ENCODE measurements at places on chromosomes 4 and X.

DNA sequence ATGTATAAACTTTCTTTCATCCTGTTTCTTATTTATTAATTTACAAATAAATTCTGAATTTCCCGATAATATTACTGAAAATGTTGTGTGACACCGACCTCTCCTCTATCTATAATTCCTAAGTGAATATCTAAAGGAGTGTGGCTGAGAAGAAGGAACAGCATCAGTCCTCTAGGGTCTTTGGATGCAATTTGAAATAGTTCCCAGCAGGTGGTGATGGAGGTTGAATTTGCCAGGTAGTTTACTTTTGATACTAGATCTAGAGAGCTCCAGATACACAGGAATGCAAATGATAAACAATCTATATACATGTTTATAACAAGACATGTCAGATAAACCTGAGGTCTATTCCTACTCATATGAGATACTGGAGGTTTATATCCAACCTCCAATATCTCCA is 305.4 kb downstream of the PCDH18 start:
- peak; percentile 20 for DNase-seq

DNA sequence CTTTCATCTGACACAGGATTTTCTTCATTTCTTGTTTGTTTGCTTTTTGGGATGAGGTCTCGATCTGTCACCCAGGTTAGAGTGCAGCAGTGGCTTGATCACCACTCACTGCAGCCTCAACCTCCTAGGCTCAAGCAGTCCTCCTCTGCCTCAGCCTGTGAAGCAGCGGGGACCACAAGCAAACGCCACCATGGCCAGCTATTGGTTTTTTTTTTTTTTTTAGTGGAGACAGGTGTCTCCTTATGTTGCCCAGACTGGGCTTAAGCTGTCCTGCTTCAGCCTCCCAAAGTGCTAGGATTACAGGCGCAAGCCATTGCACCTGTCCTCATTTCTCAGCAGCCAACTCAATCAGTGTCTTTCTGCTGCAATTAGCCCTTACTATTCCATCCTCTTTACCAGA is 10.3 kb downstream of the SPRY1 start:
- no peak for DNase-seq

DNA sequence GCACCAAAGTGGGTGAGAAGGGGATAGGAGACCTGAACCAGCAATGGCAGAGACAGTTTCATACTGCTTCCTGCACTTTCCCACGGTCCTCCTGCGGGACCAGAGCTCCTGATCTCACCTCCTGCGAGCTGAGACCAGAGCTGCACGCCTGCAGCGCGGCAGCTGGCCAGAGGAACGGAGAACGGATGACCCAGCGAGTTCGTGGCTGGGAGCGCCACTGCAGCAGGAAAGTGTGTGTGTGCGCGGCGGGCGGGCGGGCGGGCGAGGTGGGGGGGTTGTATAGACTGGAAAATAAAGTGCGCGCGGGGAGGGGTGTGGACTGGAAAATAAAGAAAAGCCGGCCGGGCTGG is 16.5 kb downstream of the MCF2 start:
- DNase-seq: peak; percentile 5

GRCh38 chr4:53529025-53529424 is 62.3 kb downstream of the LNX1 start:
- DNase-seq: no peak

GRCh38 chr4:10074767-10075105 is 41.9 kb downstream of the WDR1 start:
- peak; percentile 80 for DNase-seq

- DNase-seq: no peak
Observed at GRCh38 chr4:10963958-10964703, 279.6 kb upstream of the CLNK start.

- DNase-seq: no peak
Observed at GRCh38 chr4:102047616-102048015, 257.1 kb downstream of the BANK1 start.

- no peak for DNase-seq
Observed at GRCh38 chr4:40953283-40954087, 203.7 kb downstream of the NSUN7 start.

DNA sequence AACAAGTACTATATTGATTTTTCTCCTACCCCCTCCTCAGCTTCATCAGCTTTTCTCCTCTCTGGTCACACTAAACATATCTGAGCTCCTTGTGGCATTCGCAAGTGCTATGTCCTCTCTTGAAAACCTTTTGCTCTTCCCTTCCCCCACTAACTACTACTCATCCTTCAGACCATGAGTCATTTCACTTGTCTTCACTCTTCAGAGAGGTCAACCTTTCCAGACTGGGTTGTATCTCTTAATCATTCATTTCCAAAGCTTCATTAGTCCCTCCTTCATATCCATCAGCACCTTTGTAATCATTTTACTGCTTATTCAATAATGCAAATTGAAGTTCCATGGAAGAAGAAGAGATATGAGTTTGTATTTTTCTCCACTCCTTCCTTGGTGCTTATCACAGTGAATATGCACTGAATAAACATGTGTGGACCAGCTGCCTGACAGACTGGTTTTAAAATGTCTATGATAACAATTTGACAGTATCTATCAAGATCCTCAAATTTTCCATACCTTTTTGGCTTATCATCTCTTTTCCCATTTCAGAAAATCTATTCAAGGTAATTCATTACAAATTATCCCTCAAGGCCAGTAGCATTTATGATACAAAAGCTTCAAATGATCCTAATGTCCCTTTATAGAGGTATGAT is 28.4 kb downstream of the DDX60L start:
- peak; percentile 93 for DNase-seq

DNA sequence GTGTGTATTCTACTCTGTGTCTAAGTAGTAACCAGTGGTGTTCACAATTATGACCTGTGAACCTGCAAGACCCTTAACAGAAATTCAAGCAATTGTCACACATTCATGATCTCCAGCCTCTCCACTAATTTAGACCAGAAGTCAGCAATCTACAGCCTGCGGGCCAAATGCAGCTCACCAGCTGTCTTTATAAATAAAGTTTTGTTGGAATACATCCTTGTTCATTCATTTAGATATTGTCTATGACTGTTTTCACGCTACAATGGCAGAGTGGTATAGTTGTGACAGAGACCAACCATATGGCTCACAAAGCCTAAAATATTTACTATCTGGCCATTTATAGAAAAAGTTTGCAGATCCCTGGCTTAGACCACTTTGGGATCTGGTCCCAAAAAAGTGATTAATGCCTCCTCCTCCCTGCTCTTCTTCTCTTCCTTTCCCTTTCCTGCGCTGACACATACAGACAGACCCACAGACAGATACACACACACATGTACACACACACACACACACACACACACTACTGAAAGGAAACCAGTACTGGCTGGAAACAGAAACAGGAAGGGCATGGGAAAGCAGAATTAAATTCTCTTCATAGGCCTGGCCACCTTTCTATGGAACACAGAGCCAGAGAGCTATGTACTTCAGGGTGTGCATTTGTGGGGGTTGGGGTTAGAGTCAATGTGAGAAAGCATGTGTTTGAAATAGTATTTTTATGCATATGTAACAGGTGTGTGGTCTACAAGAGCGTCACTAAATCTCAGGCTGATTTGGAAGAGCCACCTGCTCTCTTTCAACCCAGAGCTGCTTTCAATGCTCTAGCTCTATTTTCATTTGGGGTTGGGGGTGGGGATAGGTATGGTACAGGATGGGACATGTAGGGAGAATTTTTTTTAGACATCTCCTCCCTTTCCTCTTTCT is 49.7 kb upstream of the TMEM164 start:
- no peak for DNase-seq

GRCh38 chrX:135535077-135535940 is 14.8 kb downstream of the INTS6L start:
- no peak for DNase-seq

- DNase-seq: no peak
Observed at GRCh38 chr4:146032234-146032860, 93.7 kb upstream of the ZNF827 start.

DNA sequence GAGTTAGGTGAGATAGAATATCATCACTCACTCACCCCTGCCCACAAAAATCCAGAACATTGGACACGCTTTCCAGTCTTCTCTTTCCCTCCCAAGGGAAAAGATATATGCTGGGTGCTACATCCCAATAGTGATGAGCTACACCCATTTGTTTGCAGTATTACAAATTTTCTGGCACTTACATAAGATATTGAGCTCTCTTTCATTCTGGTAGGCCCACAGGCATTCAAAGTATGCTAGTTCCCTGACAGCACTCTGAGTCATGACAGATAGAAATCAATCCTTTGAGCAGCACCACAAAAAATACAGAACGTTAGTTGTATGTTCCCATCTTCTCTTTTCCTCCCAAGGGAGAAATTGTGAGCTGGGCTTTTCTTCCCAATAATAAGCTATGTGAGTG is 477.6 kb upstream of the GRID2 start:
- DNase-seq: peak; percentile 31

GRCh38 chr4:108168671-108169523 is at the start of gene LEF1:
Gene LEF1 (minus strand): TSS chr4:108168932. CDS start chr4:108167767, 1,165 bp downstream.
- peak; percentile 45 for DNase-seq

DNA sequence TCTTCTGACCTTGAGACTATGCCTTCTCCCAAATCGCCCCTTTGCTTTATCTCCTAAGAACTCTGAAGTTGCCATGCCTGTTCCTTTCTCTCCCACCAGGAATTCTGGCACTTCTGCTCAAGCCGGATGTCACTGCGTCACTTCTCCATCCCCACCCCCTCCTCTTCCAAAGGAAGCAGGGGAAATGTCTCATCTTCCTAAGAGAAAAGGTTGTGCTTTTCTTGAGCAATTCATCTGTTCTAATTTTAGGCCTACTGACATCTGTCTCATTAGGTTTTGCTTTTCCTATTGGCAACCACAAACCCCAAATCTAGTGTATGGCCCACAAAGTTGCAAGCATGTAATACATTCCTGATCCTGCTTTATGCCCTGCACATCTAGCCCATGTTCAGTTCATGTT is 163.1 kb upstream of the PLAC1 start:
- DNase-seq: peak; percentile 31

DNA sequence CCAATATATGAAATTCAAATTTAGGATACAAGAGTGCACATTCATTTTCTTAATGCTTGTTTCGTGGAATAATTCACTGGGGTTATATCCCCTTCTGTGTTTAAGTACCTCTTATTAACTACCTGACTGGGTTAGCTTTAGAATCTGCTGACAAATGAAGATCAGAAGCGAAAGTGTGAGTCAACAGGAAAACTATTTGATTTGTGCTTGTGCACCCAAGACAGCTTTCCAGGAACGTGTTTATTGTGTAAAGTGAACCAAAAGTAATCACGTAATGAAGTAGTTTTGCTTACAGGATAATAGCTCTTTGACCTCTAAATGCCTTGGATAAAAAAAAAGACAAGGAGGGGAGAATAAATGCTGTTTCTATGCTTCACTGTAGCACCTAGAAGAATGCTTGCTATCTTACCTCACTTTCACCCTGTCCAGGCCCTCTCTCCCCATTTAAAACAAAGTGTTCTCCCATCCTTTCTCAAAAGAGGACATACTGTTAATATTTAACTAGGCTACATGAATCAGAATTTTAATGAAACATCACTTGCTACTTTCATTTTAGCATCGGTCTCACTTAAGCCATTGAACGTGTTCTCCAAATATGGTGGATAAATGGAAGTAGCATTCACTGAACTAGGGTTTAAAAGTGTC is 141.9 kb downstream of the THOC2 start:
- peak; percentile 68 for DNase-seq

GRCh38 chr4:25184056-25184455 is 23.8 kb upstream of the SEPSECS start:
- no peak for DNase-seq

GRCh38 chrX:44996277-44996676 is 123.3 kb downstream of the KDM6A start:
- no peak for DNase-seq

DNA sequence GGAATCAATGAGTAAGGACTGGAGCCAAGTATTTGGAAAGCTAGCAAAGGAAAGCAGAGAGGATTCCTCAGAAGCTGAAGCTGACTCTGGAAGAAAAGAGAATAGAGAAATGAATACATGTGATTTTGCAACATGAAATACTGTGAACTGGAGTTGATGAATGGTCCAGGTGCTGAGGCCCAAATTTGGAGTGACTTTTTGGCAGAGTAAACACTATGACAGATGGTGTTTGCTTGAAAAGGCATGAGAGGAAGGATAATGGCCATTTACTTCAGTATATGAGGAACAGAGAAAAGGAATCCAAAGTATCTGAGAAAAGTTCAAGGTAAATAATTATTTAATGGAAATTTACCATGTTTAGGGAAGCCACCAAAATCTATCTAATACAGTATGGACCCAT is 236.7 kb downstream of the SLITRK2 start:
- no peak for DNase-seq

DNA sequence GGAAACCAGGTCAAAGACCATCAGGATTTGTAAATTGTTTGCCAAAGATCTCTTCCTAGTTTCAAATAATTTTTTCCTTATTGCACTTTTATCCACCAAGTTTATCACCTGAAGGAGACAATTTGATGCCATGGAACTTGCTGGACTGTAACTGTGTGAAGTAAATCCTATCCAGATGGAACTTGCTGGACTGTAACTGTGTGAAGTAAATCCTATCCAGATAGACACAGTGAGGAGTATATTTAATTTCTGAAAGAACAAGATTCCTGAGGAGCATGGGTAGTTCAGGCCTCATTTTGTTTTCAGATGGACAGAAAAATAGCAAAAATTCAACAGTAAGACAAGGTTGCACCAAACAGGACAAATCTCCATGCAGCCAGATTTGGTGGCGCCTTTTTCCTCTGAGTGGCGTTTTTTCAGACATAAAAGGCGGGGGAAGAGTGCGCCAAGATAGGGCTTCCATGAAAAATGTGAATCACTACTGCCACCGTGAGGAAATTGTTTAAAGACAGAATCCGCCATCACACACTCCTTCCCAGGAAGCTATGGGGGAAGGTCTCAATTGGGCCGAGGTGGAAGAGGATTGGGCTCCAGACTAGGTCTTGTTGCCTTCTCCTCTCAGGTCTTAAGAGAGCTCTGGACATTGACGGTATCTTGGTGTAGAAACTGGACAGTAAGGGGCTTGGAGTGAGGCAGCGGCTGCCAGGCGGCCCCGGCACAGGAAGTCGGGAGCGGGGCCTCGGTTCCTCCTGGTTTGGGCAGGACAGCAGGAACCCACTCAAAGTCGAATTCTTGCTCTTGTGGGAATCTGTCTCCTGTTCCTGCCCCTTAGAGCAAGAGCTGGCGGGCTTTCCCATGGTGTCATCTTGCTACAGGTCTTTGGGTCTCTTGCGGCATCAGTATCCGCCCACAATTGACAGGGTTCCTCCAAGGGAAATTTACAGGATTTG is 234.7 kb downstream of the OR13H1 start:
- peak; percentile 55 for DNase-seq

- peak; percentile 16 for DNase-seq
Observed at GRCh38 chr4:95129031-95129430, 371.3 kb downstream of the BMPR1B start.

DNA sequence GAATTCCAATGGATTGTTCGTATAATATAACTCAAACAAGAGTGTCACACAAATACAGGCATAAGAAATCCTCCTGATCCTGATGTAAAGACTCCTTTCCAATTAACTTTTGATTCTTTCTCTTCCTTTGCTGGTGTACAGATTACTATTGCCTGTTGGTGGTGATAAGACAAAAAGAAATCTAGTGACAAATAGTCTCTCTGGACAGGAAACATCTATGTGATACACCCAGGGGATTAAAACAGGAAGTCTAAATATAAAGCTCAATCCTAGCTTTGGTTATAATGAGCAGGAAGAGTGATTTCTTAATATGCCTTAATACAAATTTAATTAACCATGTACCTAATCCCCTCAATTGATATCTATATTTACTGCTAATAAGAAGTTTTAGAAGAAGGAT is 45.1 kb downstream of the ARHGEF6 start:
- no peak for DNase-seq

- DNase-seq: no peak
Observed at GRCh38 chrX:38986586-38986985, 185.3 kb downstream of the MID1IP1 start.

GRCh38 chr4:89006307-89006706 is 50.7 kb downstream of the FAM13A start:
- no peak for DNase-seq

- DNase-seq: no peak
Observed at GRCh38 chrX:125108921-125109320, 210.8 kb upstream of the TEX13C start.

Measured in iris pigment epithelial cell (primary cell).